ENCODE measurements at places on chromosomes 7 and 10.

GRCh38 chr10:73576178-73576889 lies 14.8 kb downstream of the USP54 start:
- DNase-seq, result no peak

- DNase-seq, result no peak
These were observed 80.9 kb downstream of the AASS start for GRCh38 chr7:122063146-122063545.

GRCh38 chr10:124092860-124093773 lies at the start of gene CHST15:
TSS of gene CHST15 (minus strand) at chr10:124093598. CDS start at chr10:124046212, 47,386 bp downstream.
- no peak for DNase-seq

- no peak for DNase-seq
These were observed 32.1 kb downstream of the CRCP start for GRCh38 chr7:66146701-66147100.

DNA sequence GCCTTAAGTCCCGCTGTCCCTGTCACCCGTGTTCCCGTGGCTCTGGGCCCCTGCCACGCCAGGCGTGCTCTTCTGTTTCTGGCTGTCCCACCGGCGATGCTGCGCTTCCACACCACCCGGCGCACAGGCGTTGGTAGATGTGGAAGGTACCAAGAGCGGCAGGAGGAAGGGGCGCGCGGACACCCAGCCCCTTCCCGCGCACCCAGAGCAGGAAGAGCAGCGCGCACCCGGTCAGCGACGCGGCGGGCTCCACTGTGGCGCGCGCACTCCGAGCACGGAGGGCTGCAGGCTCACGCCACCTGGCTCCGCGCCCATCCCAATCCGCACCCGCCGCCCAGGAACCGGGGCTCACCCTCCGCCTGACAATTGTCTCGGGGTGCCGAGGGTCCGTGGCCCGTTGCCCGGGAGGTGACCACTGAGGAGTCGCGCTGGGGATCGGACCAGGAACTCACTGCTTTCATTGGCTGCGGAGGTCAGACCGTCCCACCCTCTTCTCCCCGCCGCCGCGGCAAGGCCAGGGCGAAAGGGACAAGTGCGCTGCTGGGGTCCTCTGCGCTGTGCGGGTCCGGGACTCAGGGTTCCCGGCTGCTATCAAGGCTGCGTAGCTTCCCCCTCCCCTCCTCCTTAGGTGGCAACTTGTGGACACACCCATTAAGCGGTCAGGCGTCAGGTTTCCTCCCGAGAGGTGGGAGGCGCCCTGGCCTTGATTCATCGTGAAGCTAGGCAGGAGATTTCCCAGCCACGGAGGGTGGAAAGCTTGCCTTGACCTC lies 121.6 kb upstream of the ZNF92 start:
- DNase-seq, result no peak

- DNase-seq, result no peak
These were observed 29.4 kb downstream of the CLRN3 start for GRCh38 chr10:127863231-127863825.

GRCh38 chr7:104153287-104153686 lies 54.5 kb downstream of the ORC5 start:
- no peak for DNase-seq

GRCh38 chr7:27224983-27225934 lies 17.3 kb upstream of the EVX1 start:
- DNase-seq, result no peak

- no peak for DNase-seq
These were observed 108.6 kb upstream of the SLC13A1 start for GRCh38 chr7:123308254-123308951.

DNA sequence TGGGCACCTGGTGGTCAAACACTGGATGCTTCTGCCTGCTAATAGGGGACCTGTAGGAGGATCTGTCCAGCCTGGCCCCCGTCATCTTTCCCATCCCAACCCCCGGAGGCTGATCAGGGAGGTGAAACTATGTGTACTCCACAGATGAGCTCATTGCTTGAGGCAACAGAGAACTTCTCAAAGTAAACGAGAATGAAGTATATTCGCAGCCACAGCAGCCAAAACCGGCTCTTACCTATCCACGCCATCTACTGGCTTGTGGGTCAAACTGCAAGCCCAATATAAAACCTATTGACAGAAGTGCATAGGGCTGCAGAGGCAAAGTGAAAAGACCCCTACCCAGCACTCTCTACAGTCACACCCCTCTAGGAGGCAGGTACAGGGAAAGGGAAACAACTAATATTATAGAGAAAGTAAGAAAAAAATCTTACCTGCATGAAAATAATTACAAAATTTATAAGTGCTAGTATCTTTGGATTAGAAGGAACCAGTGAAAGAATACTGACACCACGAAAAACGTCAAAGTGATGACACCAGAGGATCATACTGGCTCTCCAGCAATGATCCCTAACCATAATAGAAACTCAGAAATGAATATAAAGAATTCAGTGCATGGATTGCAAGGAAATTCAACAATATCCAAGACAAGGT lies 973.5 kb downstream of the ANKRD7 start:
- DNase-seq, result no peak

DNA sequence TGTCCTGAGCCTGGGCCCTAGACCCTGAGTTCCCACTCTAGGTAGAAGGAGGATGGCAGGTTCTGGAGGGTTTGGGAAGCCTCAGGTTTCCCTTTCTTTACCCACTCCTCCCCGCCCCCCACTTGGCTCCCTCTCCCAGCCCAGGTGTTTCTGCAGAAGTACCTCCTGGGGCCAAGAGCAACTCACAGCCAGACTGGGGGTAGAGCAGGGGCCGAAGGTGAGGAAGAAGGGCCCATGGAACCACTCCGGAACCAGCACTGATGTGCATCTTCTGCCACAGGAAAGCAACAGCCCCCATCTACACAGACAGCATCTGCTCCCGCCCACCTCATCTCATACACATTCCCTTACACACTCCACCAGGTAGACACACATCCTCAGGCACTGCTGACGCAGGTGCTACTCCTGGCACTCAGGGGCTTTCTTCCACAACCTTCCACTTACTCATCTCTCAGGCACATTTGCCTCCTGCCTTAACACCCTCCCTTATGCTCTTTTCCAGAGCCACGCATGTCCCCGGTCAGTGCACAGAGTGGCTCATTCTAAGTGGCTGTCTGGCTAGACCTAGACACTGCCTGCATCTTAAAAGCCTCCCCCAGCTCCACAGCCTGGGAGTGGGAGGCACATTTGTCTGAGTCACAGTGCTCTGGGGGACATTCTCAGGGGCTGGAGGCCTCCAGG lies 1.8 kb downstream of the EPHB6 start:
- peak; percentile 11 for DNase-seq

Measured in stimulated activated naive CD4-positive, alpha-beta T cell (primary cell).